ENCODE measurements at places on chromosomes 2 and 18.

DNA sequence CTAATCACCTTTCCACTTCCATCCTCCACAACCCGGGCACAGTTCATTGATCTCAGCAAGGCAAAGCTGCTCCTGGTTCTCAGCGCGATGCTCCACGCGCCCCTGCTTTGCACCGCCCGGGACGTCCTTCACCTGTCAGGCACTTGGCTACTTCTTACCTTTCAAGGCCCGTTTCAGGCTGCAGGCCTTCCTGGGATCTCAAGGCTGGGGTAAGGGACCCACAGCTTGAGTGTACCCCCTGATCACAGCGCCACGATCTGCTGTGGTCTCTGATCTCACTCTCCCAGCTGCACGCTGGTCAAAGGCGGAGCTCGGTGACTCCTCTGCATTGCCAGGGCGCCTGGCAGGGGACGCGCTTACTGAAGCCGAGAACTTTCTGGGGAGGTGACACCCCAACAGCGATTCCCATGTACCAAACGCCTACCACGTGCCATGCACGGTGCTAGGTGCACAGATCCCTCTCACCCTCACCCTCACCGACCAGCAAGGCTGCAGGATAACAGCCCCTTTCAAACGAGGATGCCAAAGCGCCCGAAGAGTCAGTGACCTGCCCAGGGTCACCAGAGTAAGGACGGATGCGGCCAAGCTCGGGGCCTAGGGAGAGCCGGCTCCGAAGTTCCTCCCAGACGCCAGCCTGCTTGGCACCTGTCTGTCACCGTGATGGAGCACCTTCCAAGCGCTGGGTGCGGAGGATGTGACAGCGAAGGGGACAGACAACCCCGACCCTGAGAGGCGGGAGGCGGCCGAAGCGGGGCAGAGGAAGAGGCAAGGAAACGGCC, 818 bp downstream of the ITGB1BP1 start:
- DNase-seq: no peak

GRCh38 chr2:159562248-159562647, 54.1 kb downstream of the BAZ2B start:
- peak; percentile 26 for DNase-seq

DNA sequence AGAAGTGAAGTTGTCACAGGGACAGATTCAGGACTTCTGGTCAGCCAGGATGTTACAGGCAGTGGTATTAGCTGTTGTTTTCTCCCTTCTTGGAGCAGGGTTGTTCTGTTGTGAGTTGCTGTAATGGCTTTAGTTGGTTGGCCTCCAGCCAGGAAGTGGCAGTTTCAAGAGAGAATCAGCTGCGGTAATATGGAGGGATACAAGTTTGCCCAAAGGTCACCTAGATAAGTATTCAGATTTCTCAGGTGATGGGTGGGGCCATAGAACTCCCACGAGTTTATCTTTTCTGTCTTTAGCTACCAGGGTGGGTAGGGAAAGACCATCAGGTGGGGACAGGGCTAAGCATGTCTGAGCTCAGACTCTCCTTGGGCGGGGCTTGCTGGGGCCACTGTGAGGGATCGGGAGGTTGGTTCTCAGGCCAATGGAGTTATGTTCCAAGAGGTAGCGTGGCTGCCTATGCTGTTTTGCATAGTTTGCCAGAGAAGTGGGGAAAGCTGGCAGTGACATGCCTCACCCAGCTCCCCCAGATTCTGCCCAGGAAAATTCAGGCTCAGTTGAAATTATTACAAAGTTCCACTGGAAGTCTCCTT, 640.4 kb upstream of the CHAC2 start:
- no peak for DNase-seq

DNA sequence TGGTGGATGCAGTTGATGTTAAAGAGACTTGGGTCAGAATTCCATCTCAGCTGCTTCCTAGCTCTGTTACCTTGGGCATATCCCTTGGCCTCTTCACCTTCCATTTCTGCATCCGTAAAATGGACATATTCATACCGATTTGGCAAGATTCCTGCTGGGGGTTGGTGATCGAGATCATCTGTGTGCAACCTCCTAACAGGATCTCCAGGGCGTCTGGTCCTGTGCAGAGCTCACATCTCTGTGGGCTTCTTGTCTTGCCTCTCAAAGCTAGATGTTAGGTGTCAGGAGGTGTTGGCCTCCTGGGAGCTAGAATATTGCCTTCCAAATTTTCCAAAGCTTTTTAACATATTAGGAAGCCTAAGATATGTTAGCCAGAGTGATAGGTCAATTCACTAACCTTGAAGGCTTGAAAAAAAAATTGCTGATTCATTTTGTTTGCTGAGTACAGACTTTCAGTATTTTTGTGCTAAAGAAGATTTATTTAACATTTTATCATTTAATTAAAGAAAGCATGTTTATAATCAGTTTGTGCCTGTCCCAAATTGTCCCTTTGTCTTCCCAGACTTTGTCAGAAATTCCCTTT, 69.7 kb upstream of the ZNF516 start:
- no peak for DNase-seq

- DNase-seq: no peak
These were observed 67.3 kb downstream of the TMEFF2 start for GRCh38 chr2:192127434-192127833.

GRCh38 chr2:165810418-165810817, 16.4 kb upstream of the GALNT3 start:
- DNase-seq: no peak

DNA sequence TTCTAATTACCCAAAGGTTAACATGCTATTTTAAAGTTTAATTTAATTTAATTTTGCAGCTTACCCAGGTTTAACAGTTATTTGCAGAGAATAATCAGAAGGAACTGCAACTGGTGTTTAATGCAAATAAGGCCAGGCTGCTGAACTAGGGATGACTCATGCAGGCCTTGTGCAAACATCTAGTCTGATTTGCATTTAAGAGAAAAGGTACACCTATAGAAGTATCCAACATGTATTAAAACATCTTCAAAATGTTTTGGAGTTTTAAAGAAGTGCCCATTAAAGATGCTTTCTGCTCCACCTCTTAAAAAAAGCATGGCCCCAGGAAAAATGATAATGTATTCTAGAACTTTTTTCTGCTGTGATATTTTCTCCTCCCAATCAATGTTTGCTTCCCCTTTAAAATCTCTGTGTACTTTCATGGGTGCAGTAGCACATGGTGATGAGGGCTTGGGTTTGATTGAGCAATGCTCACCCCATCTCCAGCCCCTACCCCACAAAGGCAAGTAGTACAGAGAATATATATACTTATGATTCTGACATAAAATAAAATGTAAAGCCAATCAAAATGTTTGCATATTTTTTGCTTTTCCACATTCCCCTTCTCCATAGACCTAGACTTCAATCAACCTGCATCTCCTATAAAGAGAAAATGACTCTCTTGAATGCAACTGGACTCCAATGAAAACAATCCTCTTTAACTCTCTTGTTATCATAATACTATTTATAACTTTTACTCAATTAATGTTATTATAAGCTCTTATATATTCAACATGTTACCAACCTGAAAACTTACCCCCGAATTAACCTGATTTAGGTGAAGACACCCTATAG, 54.1 kb downstream of the ATP8B1 start:
- peak; percentile 59 for DNase-seq

DNA sequence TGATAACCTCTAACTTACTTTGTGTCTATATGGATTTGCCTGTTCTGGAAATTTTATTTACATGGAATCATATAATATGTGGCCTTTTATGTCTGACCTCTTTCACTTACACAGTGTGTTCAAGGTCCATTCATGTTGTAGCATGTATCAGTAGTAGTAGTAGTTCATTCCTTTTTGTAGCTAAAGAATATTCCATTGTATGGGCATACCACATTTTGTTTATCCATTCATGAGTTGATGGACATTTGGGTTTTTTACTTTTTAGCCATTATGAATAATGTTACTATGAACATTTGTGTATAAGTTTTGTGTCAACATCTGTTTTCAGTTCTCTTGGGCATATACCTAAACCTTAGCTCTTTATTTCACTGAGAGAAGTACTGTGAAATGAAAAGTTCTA, 11.5 kb downstream of the BBS5 start:
- DNase-seq: no peak

DNA sequence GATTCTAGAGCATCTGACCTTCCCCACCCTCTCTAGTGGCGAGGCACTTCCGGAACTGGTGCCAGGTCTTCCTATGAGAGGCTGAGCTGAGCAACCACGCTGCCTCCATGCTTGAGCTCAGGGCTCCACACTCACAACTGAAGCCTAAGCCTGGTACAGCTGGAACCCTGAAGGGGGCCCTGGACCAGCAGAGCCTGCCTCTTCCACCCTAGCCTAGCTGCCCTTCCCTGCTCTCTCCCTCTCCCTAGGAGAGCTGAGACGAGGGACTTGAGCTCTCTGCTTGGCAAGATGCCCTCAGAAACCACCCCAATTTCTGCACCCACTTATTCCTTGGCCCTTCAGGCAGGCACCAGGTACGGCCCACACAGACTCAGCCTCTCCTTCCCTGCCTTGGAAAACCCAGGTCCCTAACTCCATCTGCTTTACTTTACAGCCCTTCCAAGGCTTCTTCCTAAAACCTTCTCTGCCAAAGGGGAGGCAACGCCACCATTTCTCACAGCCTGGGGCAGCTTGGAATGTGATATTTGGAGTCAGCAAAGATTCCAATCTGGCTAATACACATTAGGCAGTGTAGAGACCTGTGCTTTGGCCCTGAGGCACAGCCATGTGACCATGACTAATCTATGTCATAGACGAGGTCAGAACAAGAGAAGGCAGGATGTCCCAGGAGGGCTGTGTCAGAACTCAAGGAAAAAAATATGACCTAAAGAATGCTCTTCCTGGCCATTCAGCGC, 18.8 kb downstream of the COX7A2L start:
- DNase-seq: peak; percentile 89

DNA sequence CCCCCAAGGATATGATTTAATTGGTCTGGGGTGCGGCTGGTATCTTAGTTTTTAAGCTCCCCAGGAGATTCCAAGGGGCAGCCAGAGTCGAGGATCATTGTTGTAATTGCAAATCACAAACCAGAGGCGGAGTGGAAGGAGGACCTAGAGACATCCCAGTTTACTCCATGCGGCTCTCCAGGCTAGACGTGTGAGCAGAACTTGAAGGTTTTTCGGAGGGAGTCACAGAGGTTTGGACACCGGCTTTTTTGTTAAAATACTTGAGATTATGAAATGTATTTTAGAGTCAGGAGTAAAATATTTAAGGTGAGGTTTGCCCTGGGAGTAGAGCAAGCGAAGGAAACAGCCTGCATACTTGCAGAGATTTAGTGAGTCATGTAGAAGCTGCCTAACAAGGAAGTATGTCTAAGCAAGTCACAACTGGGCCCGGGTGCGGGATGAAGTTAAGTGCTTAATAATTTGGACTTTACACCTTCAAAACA, 39.5 kb downstream of the TGOLN2 start:
- DNase-seq: peak; percentile 86

- DNase-seq: no peak
These were observed 51.5 kb upstream of the NXPH2 start for GRCh38 chr2:138831691-138832090.
